Stimulated activated CD8-positive, alpha-beta memory T cell treated with anti-CD3 and anti-CD28 coated beads, Interleukin-2, amount 100 ng/mL, for 1 hour (primary cell): ENCODE measurements at places on chromosomes 1 and 21.

DNA sequence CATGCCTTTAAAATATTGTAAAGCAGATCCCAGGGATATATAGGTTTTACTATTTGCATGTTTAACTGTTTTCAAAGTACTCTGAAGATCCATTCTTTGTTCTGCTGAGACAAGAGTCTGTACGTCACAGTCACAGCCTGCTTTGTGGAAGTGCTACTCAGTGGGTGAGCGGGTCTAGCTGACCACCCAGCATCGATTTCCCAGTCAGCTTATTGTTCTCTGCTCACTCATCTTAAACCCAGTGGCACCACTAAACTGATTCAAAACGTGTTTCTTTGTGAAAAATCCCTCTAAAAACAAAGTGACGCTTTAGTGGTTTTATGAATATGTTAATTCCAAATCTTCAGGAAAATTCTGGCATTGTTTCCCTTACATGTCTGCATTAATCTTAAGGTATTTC, 12.4 kb downstream of the PLPP3 start:
- DNase-seq = no peak

DNA sequence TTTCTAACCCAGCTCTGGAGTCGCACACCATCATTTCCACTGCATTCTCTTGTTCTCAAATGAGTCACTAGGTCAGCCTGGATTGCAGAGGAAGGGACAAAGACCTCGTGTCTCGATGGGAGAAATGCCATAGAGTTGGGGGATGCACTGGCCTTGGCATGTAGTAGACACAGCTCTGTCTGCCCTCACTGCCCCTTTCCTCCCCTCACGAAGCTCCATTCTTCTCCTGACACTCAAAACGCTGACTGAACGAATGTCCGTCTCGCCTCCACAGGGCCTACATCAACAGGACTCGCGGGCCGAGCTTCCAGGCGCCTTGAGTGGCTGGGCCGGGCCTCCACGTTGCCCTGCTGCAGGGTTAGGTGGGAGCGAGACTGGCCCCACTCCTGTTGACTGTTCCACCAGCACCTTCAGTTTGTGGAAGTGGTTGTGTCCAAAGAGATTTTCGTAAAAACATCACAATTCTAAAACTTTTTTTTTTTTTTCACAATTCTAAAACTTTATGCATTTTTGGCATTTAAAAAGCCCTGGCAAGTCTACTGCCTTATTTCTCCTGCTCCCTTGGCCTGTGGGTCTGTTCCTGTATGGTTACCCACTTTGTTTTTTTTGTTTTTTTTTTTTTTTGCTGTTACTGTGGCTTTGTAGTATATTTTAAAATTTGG, 18.8 kb downstream of the PKNOX1 start:
- no peak for DNase-seq

DNA sequence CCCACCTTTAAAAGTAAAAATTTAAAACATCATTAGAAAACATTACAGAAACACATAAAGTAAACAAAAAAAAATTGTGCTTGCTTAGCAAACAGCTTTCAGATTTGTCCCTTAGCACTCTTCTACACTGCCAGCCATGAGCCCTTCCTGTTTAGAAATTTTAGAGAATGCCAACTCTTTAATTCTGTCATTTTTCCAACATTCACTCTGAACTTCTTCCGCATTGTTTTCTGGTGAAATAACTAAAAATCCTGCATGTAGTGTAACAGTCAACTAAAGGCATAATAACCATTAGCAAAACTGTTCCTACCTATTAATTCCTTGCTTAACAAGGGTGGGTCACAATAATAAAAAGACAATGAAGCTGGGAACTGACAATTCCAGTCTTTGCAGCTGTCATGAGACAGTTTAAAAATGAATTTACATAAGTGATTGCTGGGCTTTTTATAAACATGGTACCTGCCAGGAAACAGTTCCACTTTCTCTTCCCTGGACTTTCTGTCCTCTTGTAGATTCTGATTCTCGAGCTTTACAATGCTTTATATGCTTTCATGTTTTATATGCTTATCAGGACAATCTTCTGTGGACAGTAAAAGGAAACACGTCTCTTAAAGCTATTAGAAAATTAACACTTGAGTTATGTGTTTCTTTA, 19.0 kb downstream of the GNG12 start:
- DNase-seq = no peak

DNA sequence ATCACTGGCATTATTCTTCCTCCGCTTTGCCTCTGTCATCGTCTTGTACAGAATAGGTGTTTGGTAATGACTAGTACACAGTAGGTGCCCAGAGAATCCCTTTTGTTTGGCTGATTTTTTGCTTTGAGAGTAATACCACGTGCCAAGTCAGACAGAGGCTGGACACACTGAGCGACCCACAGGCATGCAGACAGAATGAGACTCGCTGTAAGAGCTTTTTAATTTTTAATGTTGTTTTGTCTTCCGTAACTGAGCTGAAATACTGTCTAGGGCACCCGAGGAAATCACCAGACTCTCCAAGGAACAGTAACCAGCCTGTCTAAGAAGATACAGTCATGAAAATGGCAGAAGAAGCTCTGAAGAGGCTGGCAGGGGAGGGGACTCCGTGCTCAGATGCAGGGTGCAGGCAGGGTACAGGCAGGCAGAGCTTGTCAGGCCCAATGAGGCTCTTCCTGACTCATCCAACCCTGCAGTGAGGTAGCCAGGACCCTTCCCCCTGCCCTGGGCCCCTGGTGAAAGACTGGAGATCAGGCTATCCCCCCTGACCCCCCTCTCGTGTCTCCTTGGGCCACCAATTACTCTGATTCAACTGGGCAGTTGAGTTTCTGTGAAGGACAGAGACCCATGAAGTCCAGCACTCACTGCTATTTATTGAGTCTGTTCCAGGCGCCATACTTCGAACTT, 60.1 kb upstream of the ECE1 start:
- DNase-seq = no peak

- no peak for DNase-seq
Measured at GRCh38 chr21:33909756-33910155, 5.8 kb downstream of the ATP5PO start.

GRCh38 chr1:114746450-114747121, 11.2 kb downstream of the CSDE1 start:
- DNase-seq = no peak

- DNase-seq = no peak
Measured at GRCh38 chr1:156194300-156194652, 372 bp downstream of the SLC25A44 start.
